Nephron progenitor cell (in vitro differentiated cells): ENCODE measurements at places on chromosomes 12 and 14.

DNA sequence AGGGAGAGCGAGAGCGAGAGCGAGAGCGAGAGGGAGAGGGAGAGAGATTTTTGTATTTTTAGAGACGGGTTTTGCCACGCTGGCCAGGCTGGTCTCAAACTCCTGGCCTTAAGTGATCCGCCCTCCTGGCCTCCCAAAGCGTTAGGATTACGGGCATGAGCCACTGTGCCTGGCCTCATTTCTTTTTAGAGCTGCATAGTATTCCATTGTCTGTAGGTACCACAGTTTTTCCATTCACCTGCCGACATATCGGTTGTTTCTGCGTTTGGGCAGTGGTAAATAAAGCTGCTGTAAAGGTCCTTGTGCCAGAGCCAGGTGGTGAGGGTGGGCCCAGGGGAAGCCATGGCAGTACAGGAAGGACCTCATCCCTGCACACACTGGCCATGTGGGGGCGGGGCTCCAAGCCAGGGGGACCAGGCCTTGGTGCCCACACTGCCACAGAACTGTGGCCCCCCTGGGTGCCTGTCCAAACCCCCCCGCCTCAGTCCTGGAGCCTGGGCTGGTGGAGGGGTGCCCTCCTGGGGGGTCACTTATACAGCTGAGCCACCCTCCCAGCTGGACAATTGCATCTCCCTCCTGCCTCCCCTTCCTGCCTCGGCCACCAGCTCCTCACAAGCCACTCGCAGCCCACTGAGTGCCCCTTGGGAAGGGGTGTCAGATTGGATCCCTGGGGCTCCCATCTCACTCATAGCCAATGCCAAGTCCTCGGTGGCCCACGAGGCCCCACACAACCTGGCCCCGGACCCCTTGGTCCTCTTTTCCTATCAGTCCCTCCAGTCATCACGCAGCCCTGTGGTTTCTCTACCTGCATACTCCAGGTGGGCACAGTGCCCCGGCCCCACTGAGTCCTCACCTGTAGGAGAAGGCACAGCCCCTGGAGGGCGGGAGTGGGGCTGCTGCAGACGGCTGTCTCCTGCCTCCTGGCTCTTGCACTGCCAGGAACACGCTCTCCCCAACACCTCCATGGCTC, 1.7 kb upstream of the PUS1 start:
- H3K36me3 ChIP-seq = peaks cover 9% of the 10 kb centered on the region
- H3K4me3 ChIP-seq = peak overlapping the region; percentile 86
- H3K27me3 ChIP-seq = no peaks in the 10 kb centered on the region
- DNase-seq = no peak
- no peak overlapping the region for H3K27ac ChIP-seq

DNA sequence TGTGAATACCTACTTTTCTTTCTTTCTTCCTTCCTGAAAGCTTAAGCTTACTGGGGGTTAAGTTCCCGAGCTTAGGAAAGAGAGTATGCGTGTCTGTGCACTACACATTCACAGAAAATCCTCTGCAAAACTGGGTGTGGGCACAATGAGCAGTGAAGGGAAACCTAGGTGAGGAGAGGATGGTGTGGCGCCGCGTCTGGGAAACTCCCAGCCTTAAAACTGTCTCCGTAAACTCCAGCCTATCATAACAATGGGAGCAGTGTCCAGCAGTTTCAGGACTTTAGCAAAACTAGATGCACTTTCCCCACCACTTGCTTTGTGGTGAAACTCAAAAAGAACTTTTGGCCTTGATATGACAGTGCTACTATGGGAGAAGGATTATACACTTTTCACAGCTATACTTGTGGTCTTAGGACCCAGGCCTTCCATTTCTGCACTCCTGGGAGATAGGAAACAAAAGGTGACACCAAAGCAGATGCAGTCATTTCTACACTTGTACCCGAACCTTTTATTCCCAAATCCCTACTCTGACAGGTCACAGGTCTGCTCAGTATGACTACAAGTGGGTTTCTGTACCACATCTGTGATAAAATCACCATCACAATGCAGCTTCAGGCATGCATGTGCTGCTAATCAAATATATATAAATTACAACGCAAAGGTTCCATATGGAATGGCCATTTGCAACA, 10.4 kb downstream of the AKAP5 start:
- H3K36me3 ChIP-seq = peaks cover 6% of the 10 kb centered on the region
- no peak for DNase-seq
- H3K27me3 ChIP-seq = peaks cover 3% of the 10 kb centered on the region
- H3K4me3 ChIP-seq = no peak overlapping the region
- peaks cover 12% of the 10 kb centered on the region for H3K4me1 ChIP-seq

DNA sequence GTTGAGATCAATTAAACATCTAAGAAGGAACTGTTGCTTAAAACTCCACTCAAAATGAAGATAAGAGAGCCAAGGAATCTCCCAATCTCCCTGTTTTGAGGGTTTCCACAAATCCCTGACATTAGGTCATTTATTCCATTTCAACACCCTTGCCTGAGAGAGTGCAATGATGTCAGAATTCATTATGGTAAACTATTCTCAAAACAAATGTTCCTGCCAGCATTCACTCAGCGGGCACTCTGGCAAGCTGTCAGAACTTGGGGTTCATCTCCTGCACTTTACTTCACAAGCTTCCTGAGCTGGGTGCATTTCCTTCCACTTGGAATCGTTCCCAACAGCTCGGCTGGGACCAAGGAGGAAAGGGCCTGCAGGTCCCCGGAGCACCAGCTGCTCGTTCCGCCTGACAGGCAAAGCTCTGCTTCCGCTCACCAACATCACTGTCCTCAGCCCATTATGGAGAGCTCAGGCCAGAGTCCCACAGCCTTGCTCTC, 117.8 kb downstream of the TTC7B start:
- no peak overlapping the region for H3K27ac ChIP-seq
- no peak for DNase-seq
- H3K4me3 ChIP-seq = no peak overlapping the region
- no peaks in the 10 kb centered on the region for H3K27me3 ChIP-seq
- H3K4me1 ChIP-seq = peaks cover 47% of the 10 kb centered on the region

DNA sequence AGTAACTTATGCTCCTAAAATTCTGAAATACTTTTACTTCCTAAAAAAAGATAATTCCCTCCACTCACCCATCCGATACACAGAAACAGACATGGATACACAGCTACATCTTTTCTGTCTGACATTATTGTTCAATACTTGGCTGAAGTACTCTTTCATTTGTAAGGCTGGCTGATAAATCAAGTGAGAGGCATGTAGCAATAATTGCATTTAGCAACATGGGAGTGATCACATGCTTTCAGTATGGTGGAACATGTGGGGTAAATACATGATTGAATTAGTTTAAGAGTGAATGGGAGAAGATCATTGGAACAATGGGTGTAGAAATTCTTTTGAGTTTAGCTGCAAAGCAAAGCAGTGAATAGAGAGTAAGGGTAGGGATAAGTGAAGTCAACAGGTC, 25.6 kb downstream of the PTPRQ start:
- no peaks in the 10 kb centered on the region for H3K27me3 ChIP-seq
- H3K4me3 ChIP-seq = no peak overlapping the region
- H3K4me1 ChIP-seq = no peaks in the 10 kb centered on the region
- no peak overlapping the region for H3K27ac ChIP-seq
- DNase-seq = no peak

DNA sequence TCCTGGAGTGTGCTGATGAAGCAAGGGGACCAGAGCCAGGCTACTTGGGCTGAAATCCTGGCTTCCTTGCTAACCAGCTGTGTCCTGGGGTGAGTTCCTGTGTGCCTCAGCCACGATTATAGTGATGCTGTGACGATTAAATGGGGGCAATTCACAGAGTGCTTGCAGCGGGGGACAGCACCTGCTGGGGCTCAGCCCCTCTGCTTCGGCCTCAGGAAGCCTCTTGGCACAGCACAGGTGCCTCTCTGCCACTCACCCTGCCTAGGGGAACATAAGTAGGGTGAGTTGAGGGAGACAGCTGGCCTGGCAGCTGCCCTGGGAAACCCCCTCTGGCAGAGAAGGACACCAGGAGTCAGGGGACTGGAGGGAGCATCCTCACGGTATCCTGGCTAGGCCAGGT, 9.4 kb downstream of the KRT80 start:
- no peaks in the 10 kb centered on the region for H3K36me3 ChIP-seq
- no peak overlapping the region for H3K27ac ChIP-seq
- peaks cover 16% of the 10 kb centered on the region for H3K27me3 ChIP-seq

GRCh38 chr14:103509864-103510723, 12.5 kb downstream of the CKB start:
- peak overlapping the region; percentile 77 for H3K27ac ChIP-seq
- peaks cover 6% of the 10 kb centered on the region for H3K27me3 ChIP-seq
- DNase-seq = no peak
- H3K4me3 ChIP-seq = no peak overlapping the region
- peaks cover 15% of the 10 kb centered on the region for H3K4me1 ChIP-seq

DNA sequence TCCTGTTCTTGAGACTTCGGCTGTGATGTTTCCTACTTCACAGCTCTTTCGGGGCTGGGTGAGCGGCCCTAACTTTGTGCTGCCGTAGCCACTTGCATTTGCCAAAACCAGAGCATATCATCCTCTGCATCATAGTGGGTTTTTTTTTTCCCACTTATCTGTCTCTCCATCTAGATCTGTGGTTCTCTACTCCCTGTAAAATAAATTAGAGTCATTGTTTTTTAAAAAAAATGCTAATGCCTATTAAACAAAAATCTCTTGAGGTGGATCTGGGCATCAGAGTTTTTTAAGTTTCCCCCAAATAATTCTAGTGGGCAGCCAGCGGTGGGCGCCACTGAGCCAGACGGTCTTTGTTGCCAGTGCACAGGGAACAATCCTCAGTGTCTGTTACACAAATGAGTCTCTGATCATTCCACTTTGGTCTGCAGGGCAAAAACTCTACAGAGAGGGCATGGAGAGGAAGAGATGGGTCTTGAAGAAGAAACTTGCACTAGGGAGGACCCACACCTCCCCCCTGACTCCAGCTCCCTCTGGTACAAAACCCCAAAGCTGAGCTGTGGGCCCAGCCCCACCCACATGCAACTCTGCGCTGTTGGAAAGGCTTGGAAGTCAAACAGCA, 62.4 kb upstream of the BCL2L14 start:
- H3K4me3 ChIP-seq = no peak overlapping the region
- no peaks in the 10 kb centered on the region for H3K36me3 ChIP-seq
- no peak for DNase-seq
- H3K4me1 ChIP-seq = peaks cover 65% of the 10 kb centered on the region
- H3K27me3 ChIP-seq = peaks cover 17% of the 10 kb centered on the region

DNA sequence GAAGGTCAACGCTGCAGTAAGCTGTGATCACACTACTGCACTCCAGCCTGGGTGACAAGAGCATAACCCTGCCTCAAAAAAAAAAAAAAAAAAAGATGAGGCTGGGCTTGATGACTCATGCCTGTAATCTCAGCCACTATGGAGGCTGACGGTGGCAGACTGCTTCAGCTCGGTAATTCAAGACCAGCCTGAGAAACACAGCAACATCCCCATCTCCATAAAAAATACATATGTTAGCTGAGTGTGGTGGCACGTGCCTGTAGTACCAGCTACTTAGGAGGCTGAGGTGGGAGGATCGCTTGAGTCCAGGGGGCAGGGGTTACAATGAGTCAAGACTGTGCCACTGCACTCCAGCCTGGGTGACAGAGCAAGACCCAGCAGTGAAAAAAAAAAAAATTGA, 50.4 kb downstream of the GXYLT1 start:
- no peak for DNase-seq
- H3K27me3 ChIP-seq = no peaks in the 10 kb centered on the region
- peaks cover 42% of the 10 kb centered on the region for H3K36me3 ChIP-seq

GRCh38 chr12:121637231-121637914, 11.0 kb downstream of the ORAI1 start:
- peaks cover 32% of the 10 kb centered on the region for H3K4me1 ChIP-seq
- H3K36me3 ChIP-seq = peaks cover 18% of the 10 kb centered on the region
- H3K27ac ChIP-seq = peak overlapping the region; percentile 85
- DNase-seq = no peak
- no peaks in the 10 kb centered on the region for H3K27me3 ChIP-seq
- H3K4me3 ChIP-seq = no peak overlapping the region

DNA sequence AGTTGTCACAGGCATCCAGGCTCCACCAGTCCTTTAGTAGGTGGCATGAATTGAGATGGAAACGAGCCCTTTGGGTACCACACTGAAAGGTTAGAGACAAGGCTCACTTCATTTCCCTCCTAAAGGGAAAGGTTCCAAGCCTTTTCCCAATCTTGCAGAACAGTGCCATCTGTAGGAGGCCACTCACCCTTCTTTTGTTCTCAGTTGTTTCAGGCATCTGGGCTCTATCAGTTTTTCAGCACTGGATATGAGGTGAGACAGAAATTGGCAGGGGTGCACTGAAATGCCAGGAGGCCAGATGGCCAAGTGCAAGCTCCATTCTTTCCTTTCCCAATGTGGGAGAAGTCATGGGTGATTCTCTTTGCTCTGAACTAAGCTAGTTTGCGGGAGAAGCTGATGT, 15.2 kb downstream of the FBXO33 start:
- H3K36me3 ChIP-seq = peaks cover 71% of the 10 kb centered on the region
- no peaks in the 10 kb centered on the region for H3K4me1 ChIP-seq
- DNase-seq = no peak

GRCh38 chr12:32052212-32052713, 54.4 kb upstream of the BICD1 start:
- H3K4me1 ChIP-seq = peaks cover 21% of the 10 kb centered on the region
- no peak for DNase-seq
- peak overlapping the region; percentile 96 for H3K27ac ChIP-seq
- peaks cover 3% of the 10 kb centered on the region for H3K27me3 ChIP-seq

GRCh38 chr12:105930557-105931503, 207.9 kb downstream of the NUAK1 start:
- H3K36me3 ChIP-seq = peaks cover 19% of the 10 kb centered on the region
- peaks cover 27% of the 10 kb centered on the region for H3K4me1 ChIP-seq
- H3K4me3 ChIP-seq = no peak overlapping the region
- peaks cover 5% of the 10 kb centered on the region for H3K27me3 ChIP-seq

- no peak for DNase-seq
- no peak overlapping the region for H3K27ac ChIP-seq
- H3K4me1 ChIP-seq = no peaks in the 10 kb centered on the region
- no peaks in the 10 kb centered on the region for H3K36me3 ChIP-seq
- no peaks in the 10 kb centered on the region for H3K27me3 ChIP-seq
These were observed 962.6 kb downstream of the AACS start for GRCh38 chr12:126027825-126028224.

DNA sequence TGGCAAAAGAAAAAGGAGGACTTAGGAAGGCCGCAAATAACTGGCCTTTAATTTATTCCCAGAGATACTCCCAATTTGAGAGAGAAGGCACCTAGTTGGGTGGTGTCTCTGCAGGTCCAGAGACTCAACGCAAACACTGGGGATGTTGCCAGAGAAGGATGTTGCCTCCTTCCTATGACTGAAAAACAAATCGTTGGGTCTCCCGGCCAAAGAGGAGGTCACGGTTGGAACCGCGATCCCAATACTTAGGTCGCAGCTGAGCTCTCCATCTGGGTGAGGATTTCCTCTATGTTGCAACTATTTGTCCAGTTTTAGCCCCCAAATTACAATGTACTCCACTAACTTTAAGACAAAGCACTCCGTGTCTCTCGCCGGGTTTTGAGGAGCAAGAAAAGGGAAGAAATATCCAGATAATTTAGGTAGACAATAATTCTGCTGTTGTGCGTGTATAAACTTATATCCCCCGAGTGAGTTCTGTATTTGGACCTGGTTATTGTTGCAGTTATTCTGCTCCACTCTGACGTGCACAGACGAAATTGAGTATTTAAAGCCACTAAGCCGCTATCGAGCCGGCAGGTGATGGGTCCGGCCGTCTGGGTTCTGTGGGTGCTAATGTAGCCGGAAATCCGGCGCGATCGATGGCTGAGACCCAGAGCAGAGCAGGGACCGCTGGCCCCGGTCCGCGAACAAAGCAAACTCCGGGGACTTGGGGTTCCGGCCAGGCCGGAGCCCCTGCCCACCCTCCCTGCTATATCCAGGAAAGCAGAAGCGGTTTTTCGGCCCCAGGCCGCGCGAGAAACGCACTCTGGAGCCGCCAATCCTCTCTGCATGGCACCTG, 5.7 kb downstream of the HOXC12 start:
- peaks cover 100% of the 10 kb centered on the region for H3K27me3 ChIP-seq
- DNase-seq = no peak
- H3K4me1 ChIP-seq = peaks cover 23% of the 10 kb centered on the region
- H3K27ac ChIP-seq = no peak overlapping the region
- no peaks in the 10 kb centered on the region for H3K36me3 ChIP-seq
- no peak overlapping the region for H3K4me3 ChIP-seq
